ENCODE measurements at places on chromosomes 5 and 9.
A peak's percentile ranks its signal among the peaks of the same experiment; 100 is the strongest.

DNA sequence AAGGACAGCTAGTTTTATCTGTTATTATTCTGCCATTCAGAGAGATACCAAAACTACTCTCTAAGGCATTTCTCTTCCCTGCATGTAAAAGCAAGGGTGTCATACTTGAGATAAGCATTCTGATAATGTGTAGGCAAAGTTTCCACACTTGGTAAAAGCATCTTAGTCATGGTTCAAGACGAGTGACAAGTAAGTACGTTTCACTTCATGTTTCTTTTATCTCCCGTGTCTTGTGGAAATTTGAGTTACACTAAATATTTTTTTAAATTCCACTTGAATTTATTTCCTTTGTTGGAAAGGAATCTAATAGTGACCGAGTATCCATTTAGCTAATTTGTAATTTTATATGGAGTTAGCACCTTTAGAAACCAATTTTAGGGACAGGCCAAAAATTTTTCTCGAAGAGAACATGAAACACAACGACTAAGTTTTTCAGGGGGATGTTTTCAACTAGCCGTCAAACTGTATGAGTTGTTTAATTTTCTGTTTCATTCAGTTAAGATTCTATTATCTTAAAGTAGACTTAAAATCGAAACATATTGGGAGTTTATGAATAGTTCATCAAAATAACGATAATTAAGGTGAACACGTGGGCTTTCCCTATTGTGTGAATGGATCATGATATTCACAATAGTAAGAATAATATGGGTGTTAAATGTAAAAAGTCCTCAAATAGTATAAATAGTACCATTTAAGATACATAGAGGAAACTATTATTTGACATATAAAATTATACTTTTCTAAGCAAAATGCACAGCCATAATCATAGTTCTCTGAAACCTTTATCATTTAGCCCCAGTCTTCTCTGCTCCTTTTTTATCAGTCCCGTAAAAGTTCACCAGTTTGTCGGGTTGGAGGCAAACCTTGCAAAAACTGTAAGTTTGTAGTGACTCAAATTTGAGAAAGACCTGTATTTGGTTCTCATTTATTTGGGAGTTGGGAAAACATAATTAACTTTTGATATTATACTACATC lies 1.6 kb downstream of the RFESD start:
- DNase-seq = no peak

DNA sequence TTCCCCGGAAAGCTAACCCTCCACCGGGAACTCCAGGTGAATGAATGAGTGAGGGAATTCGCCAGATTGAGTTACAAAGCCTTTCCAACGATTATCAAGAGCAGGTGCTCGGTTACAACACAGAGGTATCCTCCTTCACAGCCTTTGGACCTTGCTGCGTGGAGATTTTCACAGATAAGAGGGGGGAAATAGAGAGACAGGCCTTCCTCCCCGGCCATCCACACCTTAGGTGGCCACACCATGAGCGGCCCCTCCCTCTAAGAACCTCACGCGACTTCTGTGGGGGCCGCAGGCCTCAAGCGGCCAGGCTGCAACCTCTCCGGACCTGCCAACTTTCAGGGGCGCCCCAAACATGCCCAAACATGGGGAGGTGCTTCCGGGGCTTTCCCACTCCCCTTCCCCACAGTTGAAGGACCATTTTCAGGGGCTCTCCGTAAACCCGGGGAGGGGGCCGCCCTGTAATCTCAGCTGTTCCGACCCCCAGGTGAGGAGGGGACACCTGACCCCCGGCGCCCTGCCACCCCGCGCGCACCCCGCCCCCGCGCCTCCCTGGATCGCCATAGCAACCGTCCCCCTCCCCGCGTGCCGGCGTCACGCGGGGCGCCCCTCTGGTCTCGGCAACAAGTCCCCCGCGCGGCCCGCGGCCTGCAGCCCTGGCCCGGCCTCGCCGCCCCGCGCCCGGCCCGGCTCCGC lies 603 bp downstream of the DENND1A start:
- peak; percentile 46 for DNase-seq

DNA sequence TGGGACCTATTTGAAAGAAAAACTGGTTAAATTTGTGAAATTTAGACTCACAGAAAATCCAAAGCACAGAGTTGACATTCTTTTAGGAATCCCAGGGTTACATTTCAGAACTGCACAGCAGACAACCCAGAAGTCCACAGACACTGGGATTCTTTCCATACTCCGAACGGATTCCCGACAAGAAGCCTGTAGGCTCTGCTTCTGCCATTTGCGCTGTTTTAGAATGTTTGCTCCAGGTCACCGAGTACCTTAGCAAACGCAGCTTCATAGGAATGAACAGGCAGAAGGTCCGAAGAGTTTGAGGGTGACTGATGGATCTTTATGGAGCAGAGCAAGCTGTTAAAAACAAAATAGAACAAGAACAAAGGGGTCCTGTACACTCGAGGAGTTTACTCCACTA lies 84.5 kb upstream of the NFIB start:
- DNase-seq = no peak

DNA sequence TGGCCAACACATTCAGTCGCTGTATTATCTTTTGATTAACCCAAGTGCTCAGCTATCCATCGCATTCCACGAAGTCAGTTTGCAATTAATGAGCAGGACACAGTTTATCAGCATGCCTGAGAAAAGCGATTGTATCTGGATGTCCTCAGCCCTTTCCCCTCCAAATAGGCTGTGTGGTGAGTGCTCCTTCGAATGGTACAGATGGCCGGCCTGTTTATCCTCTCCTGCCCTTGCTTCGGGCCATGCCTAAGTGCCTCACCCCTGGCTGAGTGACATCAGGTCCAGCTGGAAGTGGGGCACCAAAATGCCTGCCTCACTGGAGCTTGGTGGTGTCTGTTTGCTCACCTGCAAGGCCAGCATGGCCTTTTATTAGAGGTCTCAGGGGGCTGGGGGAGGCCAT lies 317.3 kb downstream of the GADD45G start:
- DNase-seq = no peak

- no peak for DNase-seq
Measured at GRCh38 chr5:127706691-127707090, 3.5 kb downstream of the CCDC192 start.

- no peak for DNase-seq
Measured at GRCh38 chr5:155633338-155633957, 619.9 kb downstream of the KIF4B start.

All from stimulated activated CD4-positive, alpha-beta T cell treated with anti-CD3 and anti-CD28 coated beads, Interleukin-4, amount 100 ng/mL, for 1 hour (primary cell).